ENCODE measurements at places on chromosomes 7 and 10.

DNA sequence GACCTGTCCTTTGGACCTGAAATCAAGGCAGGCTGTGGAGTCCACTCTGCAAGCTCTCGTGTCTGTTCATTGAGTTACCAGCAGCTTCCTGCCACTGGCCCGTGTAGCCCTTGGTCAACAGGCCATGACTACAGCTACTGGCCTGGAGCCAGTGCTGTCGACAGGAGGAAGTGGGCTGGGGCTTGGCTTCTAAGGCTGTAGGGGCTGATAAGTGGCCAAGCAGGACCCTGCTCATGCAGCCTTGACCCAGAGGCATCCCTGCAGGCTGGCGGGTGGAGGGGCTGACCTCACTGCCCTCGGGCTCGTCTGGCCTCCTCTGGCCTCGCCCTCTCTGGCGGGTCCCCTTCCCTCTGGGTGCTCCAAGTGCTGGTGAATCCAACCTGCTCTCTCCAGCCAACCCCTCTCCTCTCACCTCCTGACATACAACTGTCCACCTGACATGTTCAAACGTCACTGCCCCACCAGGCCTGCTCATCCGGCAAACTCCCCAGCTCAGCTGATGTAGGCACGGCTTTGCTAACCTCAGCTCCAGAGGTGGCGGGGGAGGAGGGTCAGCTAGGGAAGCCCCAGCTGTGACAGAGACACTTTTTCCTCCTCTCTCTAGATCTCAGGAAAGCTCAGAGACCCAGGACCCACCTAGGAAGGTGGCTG lies 188.6 kb upstream of the LYZL2 start:
- no peak for DNase-seq

DNA sequence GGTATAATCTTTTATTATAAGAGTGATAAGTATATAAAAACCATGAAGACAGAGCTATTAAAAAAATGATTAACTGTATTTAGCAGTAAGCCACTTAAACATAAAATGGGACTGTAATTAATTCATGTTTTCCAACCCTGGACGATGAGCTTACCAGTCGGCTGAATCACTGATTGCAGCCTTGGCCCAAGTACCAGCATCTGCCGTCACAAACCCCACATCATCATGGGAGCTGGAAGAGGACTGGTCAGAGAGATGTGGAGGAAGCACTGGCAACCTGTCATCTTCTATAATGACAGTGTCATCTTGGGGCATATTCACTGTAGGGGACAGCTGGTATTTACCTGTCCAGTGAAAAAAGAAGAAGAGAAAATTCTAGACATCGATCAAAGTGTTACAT lies 473.6 kb downstream of the PARD3 start:
- no peak for DNase-seq

- DNase-seq, result no peak
These were observed 86.1 kb downstream of the LHPP start for GRCh38 chr10:124547647-124548168.

GRCh38 chr7:36777062-36777461 lies 52.8 kb upstream of the AOAH start:
- no peak for DNase-seq

DNA sequence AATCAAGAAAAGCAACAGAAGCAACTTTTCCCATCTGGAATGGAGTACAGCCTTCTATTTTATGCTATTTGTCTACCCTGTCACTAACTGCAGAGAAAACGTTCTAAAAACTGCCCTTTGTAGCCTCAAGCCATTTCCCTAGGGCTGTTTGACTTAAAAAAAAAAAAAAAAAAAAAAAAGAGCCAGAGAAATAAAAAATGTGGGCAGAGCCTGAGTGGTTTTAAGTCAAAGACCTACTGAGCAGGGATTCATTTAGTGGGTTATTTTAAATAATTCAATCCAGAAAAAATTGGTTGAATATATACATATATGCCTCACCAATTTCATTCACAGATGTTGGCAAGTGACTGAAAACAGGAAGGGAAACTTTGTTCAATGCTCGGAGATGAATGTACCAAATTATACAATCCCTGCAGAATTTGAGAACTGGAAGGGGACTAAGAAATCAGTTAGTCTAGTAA lies 75.2 kb downstream of the PPP1R3C start:
- no peak for DNase-seq

- no peak for DNase-seq
These were observed 222.8 kb downstream of the RELN start for GRCh38 chr7:103766660-103767059.

GRCh38 chr10:92024700-92025099 lies 101.1 kb downstream of the BTAF1 start:
- DNase-seq, result no peak

DNA sequence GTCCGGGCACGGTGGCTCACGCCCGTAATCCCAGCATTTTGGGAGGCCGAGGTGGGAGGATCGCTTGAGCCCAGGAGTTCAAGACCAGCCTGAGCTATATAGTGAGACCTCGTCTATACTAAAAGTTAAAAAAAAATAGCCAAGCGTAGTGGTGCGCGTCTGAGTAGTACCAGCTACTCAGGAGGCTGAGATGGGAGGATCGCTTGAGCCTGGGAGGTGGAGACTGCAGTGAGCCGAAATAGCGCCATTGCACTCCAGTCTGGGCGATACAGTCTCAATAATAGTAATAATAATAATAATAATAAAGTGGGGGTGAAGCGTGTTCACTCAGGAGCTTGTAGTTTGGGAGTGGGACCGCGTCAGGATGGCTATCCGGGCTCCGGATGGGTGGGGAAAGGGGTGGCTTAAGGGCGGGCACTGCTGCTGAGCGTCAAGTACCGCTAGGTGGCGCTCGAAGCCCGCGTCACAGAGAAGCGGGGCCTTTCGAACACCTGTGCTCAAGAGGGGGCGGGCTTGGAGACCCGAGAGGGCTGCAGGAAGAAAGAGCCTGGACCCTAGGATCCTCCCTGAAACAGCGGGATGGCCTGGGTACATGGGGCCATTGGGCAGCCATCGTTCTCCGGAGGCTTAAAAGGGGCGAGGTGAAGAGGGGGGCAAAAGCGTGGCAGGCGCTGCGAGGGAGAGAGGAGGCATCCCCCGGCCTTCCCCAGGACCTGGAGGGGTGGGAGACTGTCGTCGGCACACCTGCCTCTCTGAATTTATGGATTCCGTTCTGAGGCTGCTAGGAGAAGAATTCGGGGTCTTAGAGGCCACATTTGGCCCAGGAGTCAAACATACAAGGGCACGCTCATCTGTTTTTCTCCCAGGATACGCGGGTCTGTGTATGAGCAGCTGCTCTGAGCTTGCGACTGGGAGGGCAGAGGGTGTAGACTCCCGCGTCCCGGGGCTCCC lies 14.5 kb downstream of the LBX1 start:
- peak; percentile 68 for DNase-seq

- no peak for DNase-seq
These were observed 692 bp downstream of the NEURL1 start for GRCh38 chr10:103493916-103494877.

DNA sequence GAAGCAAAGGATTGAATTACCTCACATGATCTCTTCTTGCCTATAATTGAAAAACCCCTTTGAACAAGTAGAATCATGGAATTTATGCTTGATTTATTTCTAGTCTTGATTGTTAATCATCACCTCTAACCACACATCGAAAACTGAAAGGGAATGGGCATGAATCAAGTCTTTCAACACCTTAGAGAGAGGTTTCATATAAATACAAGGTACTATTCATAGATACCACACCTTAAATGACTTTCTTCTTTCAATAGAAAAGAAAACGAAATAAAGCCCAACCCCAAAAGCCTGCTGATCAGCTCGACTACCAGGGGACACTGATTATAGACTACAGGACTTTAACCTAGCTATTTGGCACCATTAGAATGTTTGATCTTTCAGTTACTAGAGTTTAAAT lies 128.6 kb upstream of the PTPRZ1 start:
- no peak for DNase-seq

- no peak for DNase-seq
These were observed 809 bp downstream of the SLC13A1 start for GRCh38 chr7:123198668-123199652.

DNA sequence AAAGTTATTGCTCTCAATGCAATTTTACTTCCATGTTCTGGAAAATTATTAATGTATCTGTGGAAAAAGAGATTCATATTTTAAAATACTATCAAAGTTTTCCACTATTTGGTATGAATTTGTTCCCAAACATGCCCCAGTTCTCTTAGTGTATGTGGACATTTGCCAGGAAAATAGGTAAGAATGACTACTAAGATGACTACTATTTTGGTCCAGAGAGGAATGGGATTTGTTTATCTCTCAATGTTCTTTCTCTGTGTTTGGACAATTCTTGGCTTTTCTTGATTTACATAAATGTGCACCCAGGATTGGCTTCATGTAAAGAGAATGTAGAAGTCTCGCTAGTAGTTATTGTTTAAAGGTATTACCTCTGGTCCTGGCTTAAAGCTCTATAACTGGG lies 60.3 kb upstream of the POT1 start:
- DNase-seq, result no peak

- DNase-seq, result no peak
These were observed 240.5 kb downstream of the ETV1 start for GRCh38 chr7:13748998-13749397.

DNA sequence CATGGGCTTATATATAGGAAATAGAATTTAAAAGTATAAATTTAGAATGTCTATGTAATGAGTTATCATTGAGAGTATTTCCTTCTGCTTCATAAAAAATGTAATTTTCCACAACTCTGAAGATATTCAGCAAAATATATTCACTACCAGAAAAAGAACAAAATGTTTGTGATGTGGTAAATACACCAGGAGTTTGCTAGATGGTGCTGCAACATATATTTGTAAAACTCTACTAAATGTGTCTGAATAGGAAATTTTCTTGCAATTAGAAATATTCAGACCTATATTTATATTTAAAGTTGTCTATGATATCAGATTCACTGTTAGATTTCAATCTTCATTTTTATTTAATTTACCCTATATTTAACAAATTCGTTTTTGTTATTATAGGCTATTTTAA lies 201.1 kb downstream of the PPP1R3A start:
- DNase-seq, result no peak

DNA sequence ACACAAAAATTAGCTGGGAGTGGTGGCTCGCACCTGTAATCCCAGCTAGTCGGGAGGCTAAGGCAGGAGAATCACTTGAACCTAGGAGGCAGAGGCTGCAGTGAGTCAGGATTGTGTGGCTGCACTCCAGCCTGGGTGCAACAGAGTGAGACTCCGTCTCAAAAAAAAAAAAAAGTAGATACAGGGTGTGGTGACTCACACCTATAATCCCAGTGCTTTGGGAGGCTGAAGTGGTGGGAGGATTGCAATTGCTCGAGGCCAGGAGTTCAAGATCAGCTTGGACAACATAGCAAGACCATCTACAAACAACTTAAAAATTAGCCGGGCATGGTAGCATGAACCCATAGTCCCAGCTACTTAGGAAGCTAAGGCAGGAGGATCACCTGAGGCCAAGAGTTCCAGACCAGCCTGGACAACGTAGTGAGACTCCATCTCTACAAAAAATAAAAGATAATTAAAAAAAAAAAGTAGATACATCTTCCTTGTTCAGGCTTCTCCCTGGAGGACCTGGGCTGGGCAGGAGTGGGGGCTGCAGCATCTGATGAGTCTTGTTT lies 2.0 kb downstream of the MOSPD3 start:
- no peak for DNase-seq

DNA sequence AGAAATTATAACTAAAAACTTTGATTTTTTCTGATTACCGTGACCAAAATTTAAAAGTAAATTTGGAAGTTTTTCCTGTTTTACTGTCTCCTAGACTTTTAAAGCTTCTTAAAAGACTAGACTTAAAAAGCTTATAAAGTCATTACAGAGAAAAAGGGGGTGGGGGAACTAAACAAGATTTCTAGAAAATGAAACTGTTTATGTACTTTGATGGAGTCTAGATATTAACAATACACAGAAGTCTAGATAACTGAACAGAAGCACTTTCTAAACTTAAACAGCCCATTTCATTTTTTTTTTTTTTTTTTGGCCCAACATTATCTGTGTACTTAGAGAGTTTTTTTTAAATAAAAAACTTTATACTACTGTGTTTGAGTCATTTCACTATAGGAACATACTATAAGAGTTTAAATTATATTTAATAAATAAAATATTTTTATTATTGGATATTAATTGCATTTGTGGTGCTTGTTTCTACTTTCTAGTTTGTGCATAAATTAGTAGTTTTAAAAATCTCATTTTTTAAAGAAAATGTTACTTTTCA lies 98.5 kb downstream of the PHTF2 start:
- no peak for DNase-seq

GRCh38 chr7:108000875-108001763 lies 1.8 kb downstream of the LAMB1 start:
- no peak for DNase-seq

DNA sequence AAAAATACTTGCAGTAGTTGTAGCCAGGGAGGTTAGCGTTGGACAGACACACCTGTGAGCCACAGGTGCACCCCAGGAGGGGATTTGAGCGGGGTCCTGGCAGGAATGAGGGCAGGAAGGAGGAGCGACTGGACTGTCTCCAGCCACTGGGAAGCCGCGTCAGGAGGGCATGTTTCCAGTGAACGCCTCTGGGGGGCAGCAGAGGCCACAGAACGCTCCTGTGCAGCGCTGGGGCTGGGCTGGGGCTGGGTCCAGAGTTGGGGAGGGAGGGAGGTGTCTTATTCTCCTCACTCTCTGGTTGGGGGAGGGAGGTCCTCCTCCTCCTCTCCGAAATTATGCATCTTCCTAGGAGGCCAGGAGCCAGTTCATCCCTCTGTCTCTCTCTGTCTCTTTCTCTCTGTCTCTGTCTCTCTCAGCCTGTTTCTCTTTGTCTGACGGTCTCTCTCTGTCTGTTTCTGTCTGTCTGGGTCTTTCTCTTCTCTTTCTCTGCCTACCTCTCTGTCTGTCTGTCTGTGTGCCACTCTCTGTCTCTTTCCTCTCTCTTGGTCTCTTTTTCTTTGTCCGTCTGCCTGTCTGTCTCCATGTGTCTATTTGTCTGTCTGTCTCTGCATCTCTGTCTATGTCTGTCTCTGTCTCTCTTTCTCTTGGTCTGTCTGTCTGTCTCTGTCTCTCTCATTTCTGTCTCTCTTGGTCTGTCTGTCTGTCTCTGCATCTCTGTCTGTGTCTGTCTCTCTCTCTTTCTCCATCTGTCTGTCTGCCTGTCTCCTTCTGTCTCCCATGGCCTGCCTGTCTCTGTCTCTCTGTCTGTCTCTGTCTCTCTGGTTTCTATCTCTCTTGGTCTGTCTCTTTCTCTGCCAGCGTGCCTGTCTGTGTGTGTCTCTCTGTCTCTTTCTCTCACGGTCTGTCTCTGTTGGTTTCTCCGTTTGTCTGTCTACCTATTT lies 9.9 kb upstream of the PSMG3 start:
- DNase-seq, result peak; percentile 64

- no peak for DNase-seq
These were observed 75.8 kb upstream of the MRLN start for GRCh38 chr10:59829024-59829423.

DNA sequence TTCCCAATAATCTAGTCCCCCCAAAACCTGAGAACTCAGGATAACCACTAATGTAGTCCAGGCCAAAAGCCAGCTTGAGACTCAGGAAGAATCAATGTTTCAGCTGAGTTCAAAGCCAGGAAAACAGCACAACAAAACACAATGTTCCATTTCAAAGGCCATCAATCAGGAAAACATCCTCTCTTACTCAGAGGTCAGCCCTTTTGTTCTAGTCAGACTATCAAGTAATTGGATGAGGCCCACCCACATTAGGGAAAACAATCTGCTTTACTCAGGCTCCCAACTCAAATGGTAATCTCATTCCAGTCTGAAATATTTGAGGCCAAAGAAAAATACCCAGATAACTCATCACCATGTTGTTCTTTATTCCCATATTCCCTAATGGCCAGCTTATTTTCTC lies 152.2 kb downstream of the SDHAF3 start:
- DNase-seq, result no peak

- DNase-seq, result no peak
These were observed 374.4 kb downstream of the PAXIP1 start for GRCh38 chr7:154628556-154628955.

GRCh38 chr10:44967616-44968015 lies 8.0 kb downstream of the RASSF4 start:
- no peak for DNase-seq
